ENCODE measurements at places on chromosomes 4 and X.

DNA sequence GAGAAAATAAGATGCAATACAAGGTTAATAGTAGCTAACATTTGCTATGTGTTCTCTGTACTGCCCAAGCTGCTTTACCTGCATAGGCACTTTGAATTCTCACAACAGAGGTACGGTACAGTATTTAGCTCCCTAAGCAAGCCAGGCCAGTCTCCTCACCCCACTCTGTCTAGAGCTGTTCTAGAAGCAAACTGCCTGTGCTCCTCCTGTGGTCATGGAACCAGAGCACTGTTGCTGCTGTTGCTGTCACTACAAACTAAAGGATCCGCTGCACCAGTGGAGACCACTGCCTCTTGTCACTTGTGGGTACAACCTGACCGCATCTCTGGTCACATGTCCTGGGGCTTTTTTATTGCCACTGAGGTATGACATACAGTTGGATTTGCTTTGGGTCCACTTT is 19.6 kb downstream of the ZNF330 start:
- no peak for DNase-seq

GRCh38 chr4:92953462-92953861 is 649.7 kb downstream of the GRID2 start:
- DNase-seq, result no peak

DNA sequence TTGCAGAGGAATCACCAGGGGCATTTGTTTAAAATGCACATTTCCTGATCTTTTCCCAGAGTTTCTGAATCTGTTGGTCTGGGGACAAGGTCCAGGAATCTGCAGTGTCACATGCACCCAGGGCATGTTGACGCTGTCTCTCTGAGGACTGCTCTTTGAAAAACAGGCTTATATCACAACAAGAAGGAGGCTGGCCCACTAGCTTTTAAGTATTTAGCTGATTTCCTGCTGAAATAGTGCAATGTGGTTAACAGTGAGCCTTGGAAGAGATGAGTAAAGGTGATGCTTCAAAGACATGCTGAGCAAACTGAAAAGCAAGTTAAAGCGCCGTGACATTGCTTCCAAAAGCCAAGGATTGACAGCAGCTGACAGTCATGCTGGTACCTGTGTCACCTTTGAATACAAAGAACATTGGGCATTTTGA is 18.6 kb upstream of the SEPSECS start:
- no peak for DNase-seq

- no peak for DNase-seq
Measured at GRCh38 chr4:13067077-13067476, 417.1 kb downstream of the RAB28 start.

- no peak for DNase-seq
Measured at GRCh38 chrX:32530802-32531403, 680.4 kb downstream of the DMD start.

DNA sequence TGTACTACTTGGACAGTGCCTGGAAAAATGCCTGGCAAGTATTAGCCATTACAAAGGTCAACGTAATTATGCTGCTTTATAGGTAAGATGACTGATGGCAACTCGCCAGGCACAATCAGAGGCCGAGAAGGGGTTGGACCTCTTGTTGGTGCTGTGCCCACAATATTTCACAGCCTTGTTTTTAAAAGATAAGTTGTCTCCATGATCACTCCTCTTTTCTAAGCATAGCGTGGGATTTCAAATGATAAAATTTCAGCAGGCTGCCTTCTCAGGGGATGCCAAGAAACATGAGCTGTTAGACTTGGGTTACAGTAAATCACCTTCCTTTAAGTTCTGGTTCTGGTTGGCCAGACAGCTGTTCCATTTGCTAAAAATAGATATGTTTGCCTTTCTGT is 26.9 kb downstream of the HOPX start:
- DNase-seq, result no peak

DNA sequence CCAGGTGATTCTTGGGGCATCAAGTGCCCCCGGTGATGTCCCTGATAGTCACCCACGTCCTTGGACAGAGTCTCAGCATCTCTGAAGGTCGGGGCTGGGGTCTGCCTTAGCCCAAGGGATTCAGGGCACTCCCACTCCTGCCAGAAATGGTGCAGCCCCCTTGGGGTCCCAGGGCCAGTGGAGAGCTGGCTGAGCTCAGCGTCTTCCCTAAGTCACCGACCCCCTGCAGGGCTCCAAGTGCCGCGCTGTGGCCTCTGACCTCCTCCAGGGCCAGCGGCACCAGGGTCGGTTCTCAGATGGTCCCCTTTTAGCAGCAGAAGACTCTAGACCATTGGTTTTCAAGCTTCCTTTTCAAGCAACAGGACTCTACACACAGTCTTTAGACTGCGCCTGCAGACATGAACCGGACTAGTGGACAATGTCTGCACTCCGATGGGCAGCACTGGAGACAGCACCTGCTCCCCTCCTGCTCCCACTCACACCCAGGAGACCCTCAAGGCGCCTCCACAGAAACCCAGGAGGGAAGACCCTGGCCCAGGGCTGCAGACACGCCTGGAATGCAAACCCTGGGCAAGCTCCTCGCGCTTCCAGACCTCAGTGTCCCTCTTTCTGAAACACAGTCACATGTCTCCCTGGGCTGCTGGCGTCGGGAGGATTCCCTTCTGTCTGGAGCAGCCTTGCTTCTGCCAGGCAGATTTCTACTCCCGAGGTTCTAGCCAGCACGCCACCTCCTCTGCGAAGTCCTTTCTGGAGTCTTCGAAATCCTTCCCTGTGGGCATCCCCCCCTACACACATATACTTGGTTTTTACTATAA is 53.9 kb downstream of the ABLIM2 start:
- no peak for DNase-seq

- no peak for DNase-seq
Measured at GRCh38 chrX:16827225-16827624, 41.0 kb downstream of the TXLNG start.

- no peak for DNase-seq
Measured at GRCh38 chr4:106273831-106274230, 42.2 kb downstream of the TBCK start.

DNA sequence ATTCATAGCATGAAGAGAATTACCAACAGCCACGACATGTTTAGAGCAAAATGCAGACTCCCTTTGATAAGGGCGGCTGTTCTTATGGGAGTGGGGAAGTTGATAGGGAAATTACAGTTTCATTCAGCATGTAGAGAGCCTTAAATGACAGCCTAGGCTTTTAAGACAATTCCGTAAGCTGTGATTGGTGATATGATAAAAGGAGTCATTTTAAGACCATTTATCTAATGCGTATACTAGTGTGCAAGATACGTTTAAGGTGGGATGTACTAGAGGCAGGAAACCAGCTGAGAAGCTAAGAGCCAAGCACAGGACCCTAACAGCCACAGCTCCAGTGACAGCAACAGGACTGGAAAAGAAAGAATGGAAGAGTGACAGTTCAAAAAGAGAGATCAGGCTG is 102.2 kb upstream of the ZFP42 start:
- DNase-seq, result no peak

- DNase-seq, result no peak
Measured at GRCh38 chr4:38692421-38692820, 28.4 kb downstream of the KLF3 start.

GRCh38 chr4:107037199-107037584 is 1.1 kb upstream of the DKK2 start:
- no peak for DNase-seq

GRCh38 chr4:2047031-2047660 is 12.0 kb upstream of the NAT8L start:
- DNase-seq, result no peak

DNA sequence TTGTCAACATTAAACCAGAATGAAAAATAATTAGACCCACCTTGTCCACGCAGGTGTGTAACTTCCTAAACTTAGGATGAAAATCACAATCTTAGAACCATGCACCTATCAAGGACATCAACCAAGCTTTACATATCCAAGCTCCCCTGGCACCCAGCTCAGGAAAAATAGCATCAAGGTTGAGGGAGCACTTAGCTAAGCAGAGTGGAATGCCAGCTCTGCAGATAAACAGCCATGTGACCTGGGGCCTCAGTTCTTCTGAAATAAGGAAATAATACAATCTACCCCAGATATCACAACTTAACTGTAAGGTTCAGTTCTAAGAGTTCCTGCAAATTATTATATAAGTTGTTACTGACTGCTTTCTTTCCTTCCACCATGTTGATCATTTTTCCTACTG is 64.7 kb downstream of the DHX15 start:
- DNase-seq, result no peak

GRCh38 chrX:32041181-32041580 is 969.3 kb upstream of the FTHL17 start:
- no peak for DNase-seq

- no peak for DNase-seq
Measured at GRCh38 chrX:149476513-149476912, 28.6 kb downstream of the IDS start.

- no peak for DNase-seq
Measured at GRCh38 chr4:155828628-155829027, 37.4 kb downstream of the ASIC5 start.

DNA sequence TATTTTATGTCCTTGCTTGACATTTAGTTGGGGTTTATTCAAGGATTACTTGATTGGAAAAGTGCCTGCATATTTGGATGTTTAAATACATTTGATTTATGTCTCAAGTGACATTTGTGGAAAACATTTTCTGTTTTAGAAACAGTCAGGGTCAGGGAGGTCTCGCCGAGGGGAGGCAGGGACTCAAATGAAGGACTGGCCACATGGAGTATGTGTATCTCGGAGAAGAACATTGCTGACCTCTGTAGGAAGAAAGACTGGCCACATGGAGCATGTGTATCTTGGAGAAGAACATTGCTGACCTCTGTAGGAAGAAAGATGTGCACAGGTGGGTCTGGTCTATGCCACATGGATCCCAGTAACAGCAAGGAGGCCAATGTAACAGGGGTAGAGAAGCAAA is 233.6 kb downstream of the TRIML1 start:
- DNase-seq, result no peak

DNA sequence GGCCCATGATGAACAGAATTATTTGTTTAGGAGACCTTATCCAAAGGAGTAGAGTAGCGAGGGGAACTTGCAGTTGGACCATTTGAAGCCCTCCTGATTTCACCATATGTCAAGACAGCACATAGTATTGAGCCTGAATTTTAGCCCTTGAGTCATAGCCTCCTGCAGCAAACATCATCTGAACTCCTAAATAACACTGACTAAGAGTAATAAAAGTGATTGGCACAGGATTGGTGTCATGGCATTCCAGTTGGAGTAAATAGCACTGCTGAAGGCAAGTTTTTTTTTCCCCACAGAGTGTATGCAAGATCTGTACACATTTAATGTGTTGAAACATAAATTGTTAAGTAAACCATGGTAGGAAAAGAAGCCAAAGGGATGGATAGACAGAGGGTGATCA is 89.0 kb downstream of the COMMD8 start:
- DNase-seq, result no peak

DNA sequence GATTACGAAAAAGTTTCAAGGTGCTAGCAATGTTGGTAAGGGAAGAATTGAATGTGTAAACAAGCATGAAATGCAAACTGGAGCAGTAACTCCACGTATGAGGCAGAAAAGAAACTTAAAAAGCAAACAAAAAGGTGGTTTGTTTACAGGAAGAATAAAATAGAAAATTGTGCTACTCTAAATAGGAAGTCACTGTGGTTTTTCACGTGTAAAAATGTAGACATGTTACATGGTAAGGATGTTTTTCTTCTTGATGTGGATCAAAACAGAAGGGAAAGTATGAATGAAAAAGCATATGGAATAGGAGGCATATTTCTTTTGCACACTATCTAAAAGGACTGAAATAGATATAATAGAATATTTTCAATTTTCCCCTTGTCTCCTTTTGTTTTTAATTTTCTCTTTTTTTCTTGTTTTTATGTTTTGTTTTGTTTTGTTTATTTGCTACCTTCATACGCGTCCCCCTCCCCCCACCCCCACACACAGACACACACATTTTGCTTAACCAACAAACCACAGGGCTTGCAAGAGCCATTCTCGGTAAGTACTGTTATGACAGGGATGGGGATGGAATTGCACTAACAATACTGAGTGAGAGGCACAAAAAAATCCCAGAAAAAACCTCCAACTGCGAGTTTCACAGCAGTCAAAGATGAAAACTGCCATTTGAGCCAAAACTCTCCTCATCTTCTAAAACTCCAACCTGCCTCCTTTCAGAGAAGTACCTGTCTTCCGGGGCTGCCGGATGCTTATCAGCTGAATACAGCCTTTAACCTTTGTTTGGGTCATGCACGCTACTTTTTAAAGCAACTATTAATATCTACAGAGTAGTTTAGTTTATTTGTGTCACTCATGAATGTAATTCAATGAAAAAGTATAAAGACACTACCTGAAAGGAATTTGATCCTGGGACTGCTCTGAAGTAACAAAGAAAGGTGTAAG is 135.8 kb downstream of the IL15 start:
- no peak for DNase-seq

DNA sequence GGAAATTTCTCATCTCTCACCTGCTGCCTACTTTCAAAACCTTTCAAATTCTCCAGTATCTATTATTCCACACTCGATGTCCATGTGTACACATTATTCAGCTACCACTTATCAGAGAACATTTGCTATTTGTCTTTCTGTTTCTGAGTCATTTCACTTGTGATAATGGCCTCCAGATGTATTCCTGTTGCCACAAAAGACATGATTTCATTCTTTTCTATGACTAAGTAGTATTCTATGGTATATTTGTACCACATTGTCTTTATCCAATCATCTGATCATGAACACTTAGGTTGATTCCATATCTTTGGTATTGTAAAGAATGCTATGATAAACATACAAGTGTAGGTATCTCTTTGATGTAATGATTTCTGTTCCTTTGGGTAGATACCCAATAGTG is 310.1 kb upstream of the SPOCK3 start:
- no peak for DNase-seq

- no peak for DNase-seq
Measured at GRCh38 chr4:30847958-30848357, 127.8 kb downstream of the PCDH7 start.

DNA sequence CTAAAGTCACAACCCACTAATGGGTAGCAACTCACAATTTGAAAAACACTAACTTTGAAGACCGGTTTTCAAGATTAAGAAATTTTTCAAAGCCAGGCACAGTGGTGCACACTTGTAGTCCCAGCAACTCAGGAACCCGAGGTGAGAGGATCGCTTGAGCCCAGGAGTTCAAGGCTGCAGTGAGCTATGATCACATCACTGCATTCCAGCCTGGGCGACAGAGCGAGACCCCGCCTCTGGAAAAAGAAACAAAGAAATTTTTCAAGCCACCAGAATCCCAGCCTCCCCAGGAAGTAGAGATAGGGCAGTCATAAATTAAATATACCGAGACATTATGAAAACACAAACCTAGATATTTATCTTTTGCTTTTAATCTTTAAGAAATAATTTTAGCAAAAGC is 13.0 kb downstream of the SMARCA1 start:
- DNase-seq, result no peak
